Dorsolateral prefrontal cortex (tissue), 122 donors: ENCODE measurements at places on chromosomes 1 and 21.

GRCh38 chr1:221772117-221772516, 30.2 kb upstream of the DUSP10 start:
- DNase-seq: no peak

DNA sequence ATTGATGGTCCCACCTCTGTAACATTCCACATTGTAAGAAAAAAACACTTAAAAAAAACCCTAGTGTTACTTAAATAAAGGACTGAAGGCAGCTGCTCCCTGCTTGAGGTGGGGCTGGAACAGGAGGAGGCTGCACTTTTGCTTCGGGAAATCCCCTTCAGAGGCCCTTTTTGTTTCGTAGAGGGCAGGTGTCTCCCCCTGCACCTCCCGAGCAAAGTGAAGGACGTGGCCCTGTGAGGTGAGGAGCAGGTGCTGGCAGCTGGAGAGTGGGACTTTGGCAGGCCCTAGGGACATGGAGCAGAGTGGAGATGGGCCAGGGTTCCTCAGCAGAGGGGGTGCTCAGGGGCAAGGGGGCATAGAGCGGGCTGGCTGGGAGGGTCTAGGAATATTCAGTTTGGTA, 33.4 kb upstream of the WNT4 start:
- DNase-seq: no peak

DNA sequence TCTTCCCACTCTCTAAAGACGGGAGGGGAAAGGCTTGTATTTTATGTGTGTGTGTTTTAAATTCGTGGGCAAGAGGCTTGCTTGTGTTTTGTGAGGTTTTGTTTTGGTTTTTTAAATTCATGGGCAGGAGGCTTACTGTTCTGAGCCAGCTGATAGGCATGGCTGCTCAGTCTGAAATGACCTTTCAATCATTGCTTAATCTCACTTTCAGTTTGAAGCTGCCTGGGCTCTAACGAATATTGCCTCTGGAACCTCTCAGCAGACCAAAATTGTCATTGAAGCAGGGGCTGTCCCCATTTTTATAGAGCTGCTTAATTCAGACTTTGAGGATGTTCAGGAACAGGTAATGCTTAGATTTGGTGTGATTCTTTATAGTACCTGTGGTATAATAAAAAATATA, 20.3 kb upstream of the TXLNA start:
- no peak for DNase-seq

GRCh38 chr1:207031632-207032264, 808 bp downstream of the C1orf116 start:
- no peak for DNase-seq

DNA sequence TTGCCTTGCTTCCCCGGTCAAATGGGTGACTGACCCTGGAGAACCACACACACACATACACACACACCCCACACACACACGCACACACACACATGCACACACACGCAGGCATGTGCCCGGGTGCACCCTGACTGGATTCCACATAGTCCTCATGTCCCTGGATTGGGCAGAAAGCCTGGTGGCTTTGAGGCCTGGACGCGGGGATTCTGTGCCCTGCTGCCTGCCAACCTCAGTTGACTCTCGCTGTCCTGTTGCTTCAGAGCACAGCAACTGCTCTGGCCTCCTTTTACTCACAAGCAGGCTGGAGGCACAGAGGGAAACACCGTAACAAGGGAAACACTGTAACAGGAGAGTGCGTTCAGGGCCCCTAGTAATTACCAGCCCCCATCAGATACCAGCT, 6.4 kb downstream of the RORC start:
- no peak for DNase-seq

GRCh38 chr1:15712168-15712567, 23.9 kb upstream of the SLC25A34 start:
- DNase-seq: no peak

DNA sequence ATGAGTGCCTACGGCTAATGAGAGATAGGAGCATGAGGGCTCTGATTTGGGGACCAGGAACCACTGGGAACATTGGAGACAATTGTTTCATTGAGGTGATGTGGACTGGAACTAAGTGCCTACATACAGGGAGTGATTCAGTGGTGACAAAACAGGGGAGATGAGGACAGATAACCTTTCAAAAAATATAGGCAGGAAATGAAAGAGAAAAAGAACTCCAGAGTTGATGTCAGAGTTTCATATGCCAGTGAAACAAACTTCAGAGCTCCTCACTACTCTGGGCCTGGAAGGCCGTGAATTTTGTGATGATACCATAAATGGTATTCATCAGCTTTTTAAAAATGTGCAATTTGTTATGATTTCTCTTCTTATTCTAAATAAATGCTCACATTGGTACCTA, 39.3 kb downstream of the FASLG start:
- DNase-seq: no peak

DNA sequence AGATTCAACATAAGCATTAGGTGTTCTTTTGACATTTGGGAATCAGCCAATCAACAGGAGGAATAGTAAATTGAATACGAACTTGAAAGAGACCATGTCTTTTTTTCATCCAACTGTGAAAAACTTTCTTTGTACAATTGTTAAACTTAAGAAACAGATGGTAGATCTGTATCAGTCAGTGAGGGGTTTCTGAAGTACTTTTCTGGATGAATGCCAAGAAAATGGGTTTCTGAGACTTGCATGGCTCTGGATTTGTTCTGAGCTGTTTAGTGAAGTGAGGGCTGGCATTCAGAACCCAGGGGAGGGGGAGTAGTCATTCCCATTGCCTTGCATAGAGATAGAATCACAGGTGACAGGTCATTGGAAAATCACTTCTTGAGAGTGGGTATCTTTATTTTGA, 37.4 kb downstream of the PTPRC start:
- no peak for DNase-seq

GRCh38 chr1:113930499-113931161, 1.5 kb downstream of the HIPK1 start:
- DNase-seq: no peak
